ENCODE measurements at places on chromosomes 13 and 19. TPM values are rescaled to one million over a fixed set of nuclear protein-coding genes. Genes with fewer than 3 reads are reported as not detected.

GRCh38 chr19:30253581-30253996, 118.6 kb upstream of the ZNF536 start:
- no peak for DNase-seq

The PTBP1 gene
- 382 TPM for polyA plus RNA-seq

The EBI3 gene
- 0.82 TPM for polyA plus RNA-seq

The PPP1R12C gene
- polyA plus RNA-seq = 116 TPM

The TUBA3C gene
- polyA plus RNA-seq = not detected

The LINGO3 gene
- polyA plus RNA-seq = not detected

The GJB6 gene
- 2.5 TPM for polyA plus RNA-seq

- DNase-seq = no peak
Observed at GRCh38 chr19:8532225-8532624, 18.3 kb upstream of the ZNF414 start.

The APOC4 gene
- not detected for polyA plus RNA-seq

The ATCAY gene
- 0.33 TPM for polyA plus RNA-seq

DNA sequence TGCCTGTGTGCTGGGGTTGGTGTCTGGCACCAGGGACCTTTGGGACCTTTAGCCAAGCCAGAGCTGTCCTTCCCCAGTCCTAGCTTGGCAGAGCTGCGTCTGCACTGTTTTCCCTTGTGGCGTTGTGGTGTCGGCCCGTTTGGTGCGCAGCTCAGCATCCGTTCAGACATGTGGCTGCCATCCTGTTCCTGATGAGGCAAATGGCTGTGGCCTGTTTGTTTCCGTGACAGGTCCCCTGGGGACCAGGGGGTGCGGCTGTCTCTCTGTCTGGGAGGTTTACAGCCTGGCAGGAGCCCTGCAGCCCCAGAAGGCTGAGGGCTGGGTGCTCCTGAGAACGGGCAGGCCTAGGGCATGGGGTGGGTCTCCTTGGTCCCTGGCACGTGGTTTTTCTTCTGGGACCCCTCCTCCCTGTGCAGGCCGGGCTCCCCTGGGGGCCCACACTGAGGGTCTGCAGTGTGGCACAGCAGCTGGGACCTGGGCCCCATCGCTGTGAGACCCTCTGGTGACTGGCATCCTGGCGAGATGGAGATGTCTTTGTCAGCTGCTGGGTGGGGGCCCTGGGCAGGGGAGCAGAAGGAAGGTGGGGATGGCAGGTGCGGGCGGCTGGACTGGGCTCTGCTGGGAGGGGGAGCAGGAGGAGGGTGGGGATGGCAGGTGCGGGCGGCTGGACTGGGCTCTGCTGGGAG, 4.0 kb downstream of the SPPL2B start:
- no peak for DNase-seq

The C19orf85 gene
- not detected for polyA plus RNA-seq

DNA sequence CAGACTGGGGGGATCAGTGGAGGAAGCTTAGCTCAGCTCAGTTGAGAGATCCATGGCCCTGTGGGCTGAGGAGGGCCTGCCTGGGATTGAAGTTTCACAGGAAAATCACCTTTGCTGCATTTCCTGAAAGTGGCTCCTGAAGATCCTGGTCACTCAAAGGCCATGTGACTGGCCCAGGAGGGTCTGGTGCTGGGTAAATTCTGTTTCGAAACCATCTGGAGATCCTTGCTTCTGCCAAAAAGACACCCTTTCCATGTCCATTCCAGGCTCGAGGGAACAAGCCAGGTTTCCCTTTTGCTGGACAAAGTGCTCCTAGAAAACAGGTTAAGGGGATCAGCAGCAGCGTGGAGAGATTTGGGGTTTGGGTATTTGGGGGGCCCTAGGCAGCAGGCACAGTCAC, 293.3 kb downstream of the ZNF536 start:
- DNase-seq = no peak

- no peak for DNase-seq
Observed at GRCh38 chr19:39054091-39054470, 21.7 kb upstream of the FBXO27 start.

The VWA8 gene
- polyA plus RNA-seq = 21.6 TPM

DNA sequence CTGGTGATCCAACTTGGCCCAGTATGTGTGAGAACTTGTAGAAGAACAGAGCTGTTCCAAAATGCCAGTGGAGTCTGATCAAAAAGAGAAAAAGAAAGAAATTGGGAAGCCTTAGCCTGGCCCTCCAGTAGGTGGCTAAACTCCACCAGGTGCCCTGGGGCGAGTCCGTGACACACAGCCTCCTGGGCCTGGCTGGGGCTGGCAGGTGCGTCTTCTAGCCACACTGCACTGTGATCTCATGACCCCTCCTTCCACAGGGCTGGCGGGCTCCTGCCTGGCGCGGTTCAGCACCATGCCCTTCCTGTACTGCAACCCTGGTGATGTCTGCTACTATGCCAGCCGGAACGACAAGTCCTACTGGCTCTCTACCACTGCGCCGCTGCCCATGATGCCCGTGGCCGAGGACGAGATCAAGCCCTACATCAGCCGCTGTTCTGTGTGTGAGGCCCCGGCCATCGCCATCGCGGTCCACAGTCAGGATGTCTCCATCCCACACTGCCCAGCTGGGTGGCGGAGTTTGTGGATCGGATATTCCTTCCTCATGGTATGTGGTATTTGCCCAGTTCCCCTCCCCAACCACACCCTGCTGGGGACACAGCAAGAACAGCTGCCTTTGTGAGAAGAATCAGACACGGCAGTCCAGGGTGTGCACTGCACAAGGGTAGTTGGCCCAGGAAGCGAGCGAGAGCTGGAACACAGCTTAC, 53.7 kb downstream of the RAB20 start:
- no peak for DNase-seq

The ZNF296 gene
- polyA plus RNA-seq = 2.6 TPM

The EXOC3L2 gene
- 13.1 TPM for polyA plus RNA-seq

The FGF21 gene
- not detected for polyA plus RNA-seq

GRCh38 chr19:42412661-42413076, 14.5 kb downstream of the LIPE start:
- DNase-seq = no peak

DNA sequence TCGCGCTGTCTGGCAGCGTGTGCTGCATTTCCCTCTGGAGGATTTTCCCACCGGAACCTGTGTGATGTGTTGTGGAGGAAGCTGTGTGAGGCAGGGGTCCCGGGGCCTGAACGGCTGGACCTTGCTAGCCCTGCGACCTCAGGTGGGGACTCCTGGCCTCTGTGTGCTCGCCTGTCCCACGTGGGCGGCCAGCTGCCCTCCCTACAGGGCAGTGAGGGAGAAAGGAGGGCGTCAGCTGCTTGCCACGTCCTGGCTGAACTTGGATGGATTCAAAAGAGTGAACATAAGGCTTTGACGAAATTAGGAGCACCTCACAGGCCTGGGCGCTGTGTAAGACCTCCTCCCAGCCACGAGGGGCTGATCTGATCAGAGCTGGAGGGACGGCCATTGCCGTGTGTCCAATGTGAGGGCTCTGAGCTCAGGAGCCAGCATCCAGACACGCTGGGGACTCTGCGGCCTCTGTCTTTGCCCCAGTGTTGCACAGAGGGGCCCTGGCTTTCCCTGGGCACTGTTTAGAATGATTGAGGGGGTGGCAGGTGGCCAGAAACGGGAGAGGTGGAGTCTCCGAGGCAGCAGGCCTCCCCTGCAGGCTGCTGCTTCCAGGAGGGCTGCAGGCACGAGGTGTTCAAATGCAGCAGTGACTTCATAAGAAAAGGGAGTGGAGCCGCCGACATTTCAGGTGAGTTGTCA, 13.0 kb downstream of the TFDP1 start:
- DNase-seq = no peak

DNA sequence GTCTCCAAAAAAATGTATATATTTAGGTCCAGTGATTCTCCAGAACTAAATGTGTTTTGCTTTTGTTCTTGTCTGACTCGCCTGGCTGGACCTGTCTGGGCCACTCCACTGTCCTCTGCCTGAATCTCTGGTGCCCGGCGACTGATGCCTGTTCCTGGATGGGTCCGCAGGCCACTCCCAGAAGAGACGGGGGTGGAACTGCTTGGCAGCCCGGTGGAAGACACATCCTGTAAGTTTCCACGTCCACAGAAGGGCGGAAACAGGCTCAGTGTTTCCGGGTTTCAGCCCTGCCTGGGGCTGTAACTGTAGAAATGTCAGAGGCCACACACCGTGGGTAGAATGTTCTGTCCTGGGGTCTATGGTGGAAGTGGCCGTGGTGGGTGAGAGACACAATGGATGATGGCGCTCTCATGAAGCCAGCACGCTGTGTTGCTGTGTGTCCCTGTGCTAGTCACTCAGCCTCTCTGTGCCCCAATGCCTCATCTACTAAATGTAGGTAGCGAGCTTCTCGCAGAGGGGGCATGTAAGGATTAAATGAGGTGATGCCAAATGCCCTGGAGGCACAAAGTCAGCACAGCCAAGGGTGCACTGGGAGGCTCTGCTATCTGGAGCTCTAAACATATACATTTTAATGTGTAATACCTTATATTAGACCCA, 22.0 kb downstream of the ATCAY start:
- no peak for DNase-seq

Measured in renal cortex interstitium (tissue), 15 donors.